ENCODE measurements at places on chromosomes 5 and 9.

DNA sequence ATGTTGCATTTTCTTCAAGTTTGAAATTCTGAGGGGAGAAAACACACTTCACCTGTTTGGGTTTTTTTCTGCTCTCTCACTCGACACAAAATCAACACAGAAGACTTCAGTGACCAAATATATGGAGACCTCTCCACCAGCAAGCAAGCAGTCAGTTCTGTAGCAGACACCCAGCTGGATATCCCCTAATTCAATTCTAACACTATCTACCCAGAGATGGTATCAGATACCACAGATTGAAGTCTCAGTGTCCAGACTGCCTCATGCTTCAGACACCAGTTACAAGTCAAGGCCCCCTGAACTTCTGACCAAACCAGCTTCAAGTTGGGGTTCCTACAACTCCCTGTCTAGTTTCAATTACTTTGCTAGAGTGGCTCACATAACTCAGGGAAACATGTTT lies 97.8 kb downstream of the INVS start:
- no peak for DNase-seq

- DNase-seq = no peak
Measured at GRCh38 chr5:29795096-29795652, 1398.3 kb upstream of the CDH6 start.

DNA sequence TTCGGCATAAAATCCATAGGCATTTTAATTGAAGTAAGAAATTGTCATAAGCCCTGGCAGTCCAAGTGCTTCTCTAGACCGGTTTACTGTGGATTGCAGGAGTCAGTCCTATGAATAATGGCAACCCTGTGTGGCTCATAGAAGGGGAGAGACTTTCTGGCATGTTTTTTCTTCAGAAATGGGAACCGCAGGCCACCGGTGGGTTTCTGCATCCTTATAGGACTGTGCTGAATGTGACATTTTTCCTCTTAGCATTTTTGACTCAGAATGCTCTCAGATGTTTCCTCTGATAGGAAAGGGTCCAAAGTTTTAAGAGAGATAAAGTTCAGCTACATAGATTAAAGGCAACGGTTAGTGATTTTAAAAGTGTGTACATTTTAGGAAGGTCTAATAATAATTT lies 6.3 kb downstream of the DAPK1 start:
- DNase-seq = no peak

- DNase-seq = no peak
Measured at GRCh38 chr9:130241198-130241535, 24.4 kb upstream of the HMCN2 start.

- DNase-seq = no peak
Measured at GRCh38 chr9:91923145-91923544, 26.9 kb downstream of the ROR2 start.

- DNase-seq = no peak
Measured at GRCh38 chr5:180155365-180155926, 53.6 kb downstream of the RASGEF1C start.

DNA sequence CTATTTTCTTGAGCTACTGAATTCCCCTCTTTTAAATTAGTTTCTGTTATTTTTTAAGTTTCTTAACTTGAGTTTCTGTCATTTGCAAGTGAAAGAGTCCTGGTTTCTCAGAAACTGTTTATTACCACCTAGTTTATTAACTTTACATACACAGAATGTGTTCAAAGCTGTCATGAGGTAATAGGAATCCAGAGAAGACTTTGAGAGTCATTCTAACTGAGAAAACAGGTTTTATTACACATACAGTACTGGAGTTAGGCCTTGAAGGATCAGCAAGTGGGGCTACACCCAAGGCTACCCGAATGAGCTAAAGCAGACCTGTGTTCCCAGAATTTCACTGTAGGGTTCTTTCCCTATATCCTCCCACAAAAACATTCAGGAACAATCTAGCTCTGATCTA lies 33.1 kb downstream of the FAM114A2 start:
- no peak for DNase-seq

GRCh38 chr9:117622347-117622746 lies 81.9 kb upstream of the TLR4 start:
- no peak for DNase-seq

DNA sequence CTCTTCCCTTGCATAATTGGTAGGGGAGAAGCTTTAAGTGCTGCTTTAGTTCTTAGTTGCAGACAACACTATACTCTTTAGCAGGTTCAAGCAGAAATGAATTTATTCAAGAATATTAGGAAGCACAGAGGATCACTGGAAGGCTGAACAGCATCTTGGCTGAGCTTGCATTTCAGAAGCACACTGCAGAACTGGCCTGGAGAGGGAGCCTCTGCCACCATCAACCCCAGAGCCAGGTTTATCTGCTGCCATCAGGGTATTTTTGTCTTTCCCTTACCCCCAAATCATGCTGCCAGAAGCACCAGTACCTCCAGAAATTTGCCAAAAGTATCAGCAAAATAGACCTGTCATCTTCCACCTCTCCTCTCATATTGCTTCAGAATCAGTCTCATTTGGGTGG lies 440.7 kb downstream of the DMAC1 start:
- DNase-seq = no peak

DNA sequence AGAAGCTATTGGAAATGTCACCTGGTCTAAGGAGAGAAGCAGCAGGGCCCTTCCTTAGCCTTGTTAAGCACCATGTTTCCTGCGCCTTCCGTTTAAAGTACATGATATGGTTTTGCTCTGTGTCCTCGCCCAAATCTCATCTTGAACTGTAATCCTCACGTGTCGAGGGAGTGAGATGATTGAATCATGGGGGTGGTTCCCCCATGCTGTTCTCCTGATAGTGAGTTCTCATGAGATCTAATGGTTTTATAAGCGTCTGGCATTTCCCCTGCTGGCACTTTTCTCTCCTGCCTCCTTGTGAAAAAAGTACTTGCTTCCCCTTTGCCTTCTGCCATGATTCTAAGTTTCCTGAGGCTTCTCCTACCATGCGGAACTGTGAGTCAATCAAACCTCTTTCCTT lies 49.7 kb downstream of the PRDM6 start:
- no peak for DNase-seq

DNA sequence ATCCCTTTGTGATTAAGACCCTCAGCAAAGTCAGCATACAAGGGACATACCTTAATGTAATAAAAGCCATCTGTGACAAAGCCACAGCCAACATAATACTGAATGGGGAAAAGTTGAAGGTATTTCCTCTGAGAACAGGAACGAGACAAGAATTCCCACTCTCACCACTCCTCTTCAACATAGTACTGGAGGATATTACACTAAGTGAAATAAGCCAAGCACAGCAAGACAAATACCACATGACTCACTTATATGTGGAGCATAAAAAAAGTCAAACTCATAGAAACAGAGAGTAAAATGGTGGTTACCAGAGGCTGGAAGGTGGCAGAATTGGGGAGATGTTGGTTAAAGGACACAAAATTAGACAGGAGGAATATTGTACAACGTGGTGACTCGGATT lies 118.1 kb upstream of the NFIL3 start:
- no peak for DNase-seq

DNA sequence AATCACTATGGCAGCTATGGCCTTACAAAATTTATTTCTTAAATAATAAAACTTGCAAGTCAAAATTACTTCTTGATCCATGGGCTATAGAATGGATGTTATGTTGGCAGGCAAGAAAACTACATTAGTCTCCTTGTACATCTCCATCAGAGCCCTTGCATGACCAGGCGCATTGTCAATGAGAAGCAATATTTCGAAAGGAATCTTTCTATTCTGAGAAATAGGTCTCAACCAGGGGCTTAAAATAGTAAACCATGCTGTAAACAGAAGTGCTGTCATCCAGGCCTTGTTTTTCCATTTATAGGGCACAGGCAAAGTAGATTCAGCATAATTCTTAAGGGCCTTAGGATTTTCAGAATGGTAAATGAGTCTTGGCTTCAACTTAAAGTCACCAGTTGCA lies 220.1 kb downstream of the SREK1 start:
- DNase-seq = no peak
